ENCODE measurements at places on chromosomes 12 and 14. TPM values are rescaled to one million over a fixed set of nuclear protein-coding genes. Genes with fewer than 3 reads are reported as not detected.

The LMO3 gene
- 0.34 TPM for total RNA-seq

The SLCO1B3 gene
- total RNA-seq = 0.07 TPM

The PPM1H gene
- 5.0 TPM for total RNA-seq

The ETNK1 gene
- 30.5 TPM for total RNA-seq

The CSRP2 gene
- total RNA-seq = 32.7 TPM

The CMAS gene
- 33.2 TPM for total RNA-seq

The MMP17 gene
- 9.9 TPM for total RNA-seq

The PZP gene
- not detected for total RNA-seq

The OTX2 gene
- total RNA-seq = 0.68 TPM

The HSPA2 gene
- 10.3 TPM for total RNA-seq

The C12orf50 gene
- under 0.01 TPM for total RNA-seq

The PRR4 gene
- total RNA-seq = not detected

The JAG2 gene
- total RNA-seq = 56.0 TPM

The OR4K13 gene
- total RNA-seq = not detected

The CLEC2A gene
- not detected for total RNA-seq

The FITM1 gene
- 0.34 TPM for total RNA-seq

The CD163L1 gene
- 0.14 TPM for total RNA-seq

The MLH3 gene
- 20.6 TPM for total RNA-seq

The DNAJC22 gene
- not detected for total RNA-seq

The SYCP3 gene
- total RNA-seq = under 0.01 TPM

The PPP4R4 gene
- 17.4 TPM for total RNA-seq

The LBHD2 gene
- total RNA-seq = not detected

The ITGA7 gene
- total RNA-seq = 1.2 TPM

The HAL gene
- 0.68 TPM for total RNA-seq

The RTL1 gene
- total RNA-seq = not detected

The NRIP2 gene
- total RNA-seq = not detected

The TMCC3 gene
- total RNA-seq = 11.4 TPM

The KLRB1 gene
- total RNA-seq = not detected

The PA2G4 gene
- 242 TPM for total RNA-seq

The P2RX7 gene
- total RNA-seq = under 0.01 TPM

The KRT85 gene
- not detected for total RNA-seq

The C2CD5 gene
- total RNA-seq = 16.2 TPM

The RAN gene
- total RNA-seq = 777 TPM

The CNTN1 gene
- 0.21 TPM for total RNA-seq

The GTF2A1 gene
- total RNA-seq = 50.9 TPM

The SYNE2 gene
- 109 TPM for total RNA-seq

The PLEKHH1 gene
- 2.7 TPM for total RNA-seq

The ATL1 gene
- total RNA-seq = 0.36 TPM

The BMP4 gene
- not detected for total RNA-seq

The SERPINA12 gene
- not detected for total RNA-seq

The CIROP gene
- not detected for total RNA-seq

The CKB gene
- 30.7 TPM for total RNA-seq

The SCNN1A gene
- 9.6 TPM for total RNA-seq

The KLHL33 gene
- total RNA-seq = not detected

The TEX52 gene
- total RNA-seq = not detected

The SYNE3 gene
- 4.8 TPM for total RNA-seq
